NCI-H2081 treated with DMSO at 0.1 percent for 48 hours (cell line): ENCODE measurements at places on chromosomes 1 and 21.

- DNase-seq: no peak
Observed at GRCh38 chr1:153968000-153968363, 280 bp downstream of the CREB3L4 start.

- DNase-seq: no peak
Observed at GRCh38 chr1:240666568-240667198, 54.7 kb upstream of the GREM2 start.

DNA sequence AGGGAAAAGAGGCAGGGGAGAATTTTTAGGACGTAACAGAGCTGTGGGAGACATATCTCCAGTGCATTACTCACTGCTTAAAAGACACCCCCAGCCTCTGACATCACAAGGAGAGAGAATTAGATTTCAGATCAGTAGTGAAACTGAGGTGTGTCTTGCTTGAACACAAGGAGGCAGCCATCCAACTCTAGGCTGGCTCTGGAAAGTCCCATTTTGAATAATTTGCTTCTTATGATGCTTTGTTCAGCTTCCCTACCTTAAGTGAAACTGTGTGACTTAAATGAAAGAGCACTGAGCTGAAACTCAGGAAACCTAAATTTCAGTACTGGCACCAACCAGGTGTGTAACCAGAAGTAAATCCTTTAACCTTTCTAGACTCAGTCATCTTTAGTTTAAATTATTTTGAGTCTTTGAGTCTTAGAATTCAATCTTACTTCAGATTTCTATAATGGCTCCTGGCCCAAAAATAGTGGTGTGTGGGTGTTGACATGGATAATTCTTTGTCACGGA is 251.6 kb upstream of the SGIP1 start:
- DNase-seq: no peak

DNA sequence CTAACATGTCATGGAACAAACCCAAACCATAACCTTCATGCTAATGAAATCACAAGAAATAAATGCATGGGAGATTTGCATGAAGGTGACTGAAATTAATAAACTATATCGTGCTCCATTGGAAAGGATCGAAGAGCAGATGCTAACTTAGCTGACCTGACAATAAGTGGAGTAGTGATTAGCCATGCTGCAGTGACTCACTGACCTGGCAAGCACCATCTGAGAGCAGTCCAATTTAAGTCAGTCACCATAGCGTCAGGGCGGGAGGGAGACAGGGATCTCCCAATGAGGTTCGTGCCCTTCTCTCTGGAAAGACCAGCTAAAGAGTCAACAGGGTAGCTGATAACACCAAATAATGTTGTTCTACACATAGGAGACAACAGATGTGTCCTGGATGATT is 21.5 kb downstream of the OLIG2 start:
- DNase-seq: no peak
